ENCODE measurements at places on chromosomes 2 and 18.

GRCh38 chr2:157809212-157809611 is 66.9 kb downstream of the ACVR1 start:
- DNase-seq: no peak

- DNase-seq: no peak
These were observed 34.3 kb downstream of the ACSL3 start for GRCh38 chr2:222895144-222895543.

DNA sequence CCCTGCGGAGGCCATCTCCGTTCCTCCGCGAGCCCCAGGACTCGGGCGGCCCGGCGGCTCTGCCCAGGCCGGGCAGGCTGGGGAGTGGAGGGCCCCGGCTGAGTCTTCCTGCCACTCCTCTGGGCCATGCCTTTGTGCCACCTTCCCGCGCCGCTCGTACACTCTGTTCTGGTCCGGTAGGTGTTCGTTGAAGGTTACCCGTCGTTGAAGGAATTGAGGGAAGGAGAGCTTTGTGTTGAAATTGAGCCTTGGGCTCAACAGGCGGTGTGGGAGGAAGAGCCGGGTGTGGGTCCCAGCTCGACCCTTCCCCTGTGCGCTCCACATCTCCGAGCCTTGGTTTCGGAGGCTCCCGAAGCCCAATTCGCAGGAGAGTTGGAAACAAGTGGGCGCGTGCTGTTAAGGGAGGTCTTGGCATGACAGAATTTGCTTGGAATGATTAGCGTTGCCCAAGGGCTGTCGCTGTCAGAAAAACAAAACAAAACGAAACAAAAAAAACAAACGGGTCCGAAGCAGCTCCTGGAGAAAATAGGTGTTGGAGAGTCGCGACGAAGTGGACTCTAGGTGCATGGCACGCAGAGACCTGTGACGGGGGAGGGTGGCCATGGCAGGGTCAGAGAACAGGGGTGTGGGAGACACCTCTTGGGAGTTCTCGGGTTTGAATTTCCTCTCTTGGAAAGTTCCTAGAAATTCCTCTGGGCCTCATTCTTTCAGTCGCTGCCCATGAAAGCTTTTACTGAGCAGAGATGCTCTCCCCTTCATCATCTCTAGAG is 1.2 kb upstream of the MZT2A start:
- DNase-seq: no peak

- DNase-seq: no peak
These were observed 259.2 kb downstream of the SLC4A3 start for GRCh38 chr2:219886615-219887014.

DNA sequence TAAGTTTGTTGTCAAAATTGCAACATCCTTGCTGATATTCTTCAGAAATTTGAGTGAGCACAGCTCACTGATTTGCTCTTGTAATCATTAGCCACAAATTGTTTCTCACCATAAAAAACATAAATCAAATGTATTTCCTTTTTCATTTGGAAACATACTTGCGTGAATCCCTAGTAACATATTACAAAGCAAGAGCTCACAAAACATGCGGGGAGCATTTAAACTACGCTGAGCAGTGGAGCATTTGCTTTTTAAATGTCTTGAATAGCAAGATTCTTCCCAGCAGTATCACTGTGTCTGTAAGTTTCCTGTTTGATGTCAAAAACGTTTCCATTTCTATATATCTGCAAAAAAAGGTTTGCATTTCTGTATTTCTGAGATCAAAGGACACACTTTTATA is 788.3 kb upstream of the SALL3 start:
- no peak for DNase-seq

DNA sequence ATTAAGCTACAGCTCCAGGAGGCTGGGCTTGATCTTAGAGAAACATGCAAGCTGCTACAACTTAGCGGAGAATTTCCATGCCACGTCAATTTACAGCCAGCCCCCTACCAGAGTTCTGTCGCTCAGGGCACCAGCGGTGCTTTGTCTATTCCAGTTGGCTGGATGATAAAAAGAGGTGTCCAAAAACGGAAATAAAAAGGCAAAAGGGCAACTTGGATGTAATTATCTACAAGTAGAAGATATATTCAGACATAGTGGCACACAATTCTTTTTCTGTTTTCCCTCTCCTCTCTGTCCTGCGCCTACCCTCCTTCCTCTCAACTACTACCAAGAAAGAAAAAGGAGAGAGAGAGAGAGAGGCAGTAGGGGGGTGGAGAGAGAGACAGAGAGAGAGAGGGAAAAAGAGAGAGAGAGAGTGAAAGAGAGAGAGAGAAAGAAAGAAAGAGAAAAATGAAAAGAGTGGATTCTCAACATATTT is 363 bp upstream of the RFTN2 start:
- no peak for DNase-seq

- DNase-seq: no peak
These were observed 10.3 kb upstream of the INO80C start for GRCh38 chr18:35508030-35508429.

All from effector CD4-positive, alpha-beta T cell (primary cell).